Cortex of kidney (tissue), 1 donor: ENCODE measurements at places on chromosomes 6 and 20.

DNA sequence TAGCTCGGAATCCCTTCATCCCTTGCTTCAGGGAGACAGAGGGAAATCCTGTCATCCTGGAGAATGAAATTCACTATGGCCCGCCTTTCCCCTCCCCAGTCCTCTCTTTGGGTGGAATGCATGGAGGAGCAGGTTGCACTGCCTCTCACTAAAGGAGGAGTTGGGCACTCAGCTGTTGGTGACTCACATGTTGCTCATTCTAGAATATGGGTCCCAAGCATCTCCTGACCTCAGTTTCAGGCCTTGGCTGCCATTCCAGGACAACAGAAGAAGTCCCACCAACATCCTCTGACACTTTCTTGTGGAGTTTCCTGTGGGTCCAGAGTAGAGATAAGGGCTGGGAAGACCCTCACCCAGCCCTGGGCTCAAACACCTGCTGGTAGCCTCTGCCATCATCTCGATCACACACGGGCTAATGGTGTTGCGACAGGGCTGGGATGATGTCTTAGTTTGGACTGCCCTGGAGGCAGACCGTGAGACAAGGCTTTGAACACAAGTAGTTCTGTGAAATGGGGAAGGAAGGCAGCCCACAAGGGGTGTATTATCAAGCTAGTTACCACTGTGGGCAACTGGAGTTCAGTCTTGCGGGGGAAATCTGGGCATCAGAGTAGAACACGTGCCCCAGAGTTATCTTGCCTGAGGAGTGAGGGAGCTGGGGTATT lies 52.4 kb upstream of the RNF24 start:
- no peak for DNase-seq

DNA sequence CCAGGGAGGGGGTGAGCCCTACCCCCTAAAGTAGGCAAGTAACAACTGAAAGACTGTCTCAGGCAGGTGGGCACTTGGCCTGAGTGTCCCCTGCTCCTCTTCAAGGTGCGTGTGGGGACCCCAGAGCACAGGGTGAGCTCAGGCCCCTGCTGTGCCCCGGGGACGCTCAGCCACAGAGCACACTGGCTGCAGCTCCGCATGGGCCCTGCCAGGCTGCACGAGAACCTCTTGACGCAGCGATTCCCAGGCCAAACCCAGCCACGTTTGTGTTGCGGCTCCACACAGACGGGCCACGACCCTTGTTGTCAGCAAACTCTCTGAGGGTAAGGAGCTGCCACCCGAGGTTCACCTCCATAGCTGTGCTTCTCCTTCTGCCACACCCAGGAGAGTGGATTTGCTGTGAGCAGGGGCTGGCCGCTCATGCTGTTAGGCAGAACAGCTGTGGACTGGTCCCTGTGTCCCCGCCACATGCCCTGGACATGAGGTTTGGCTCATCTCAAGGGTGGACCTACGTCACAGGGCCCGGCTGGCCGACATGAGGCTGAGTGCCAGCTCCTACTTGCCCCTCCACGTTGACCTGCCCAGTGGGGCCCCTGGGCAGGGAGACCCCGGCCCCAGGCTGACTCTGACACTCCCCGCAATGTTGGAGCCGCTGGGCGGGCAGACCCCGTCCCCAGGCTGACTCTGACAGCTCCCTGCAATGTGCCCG lies 29.7 kb upstream of the GATA5 start:
- DNase-seq = no peak

GRCh38 chr20:23686046-23686750 lies 2.6 kb downstream of the CST4 start:
- no peak for DNase-seq

- DNase-seq = no peak
Observed at GRCh38 chr6:143516690-143517446, 5.3 kb upstream of the FUCA2 start.

DNA sequence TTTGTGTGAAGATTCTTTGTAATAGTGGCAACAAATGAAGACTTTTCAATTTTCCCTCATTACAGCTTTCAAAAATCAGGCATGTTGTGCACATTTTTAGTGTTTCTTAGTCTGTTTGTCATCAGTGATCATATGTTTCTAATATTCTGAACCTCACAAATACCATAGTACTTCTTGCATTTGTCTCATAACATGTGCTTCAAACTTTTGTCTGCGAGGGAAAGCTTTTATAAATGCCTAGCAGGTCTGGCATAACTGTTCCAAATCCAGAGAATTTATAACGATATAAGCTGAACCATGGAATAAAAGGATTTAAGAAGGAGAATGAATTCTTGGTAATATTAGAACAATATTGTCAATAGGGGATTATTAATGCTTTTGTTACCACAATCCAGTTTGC lies 670.2 kb downstream of the RFPL4B start:
- DNase-seq = no peak
